ENCODE measurements at places on chromosomes 11 and 22. TPM values are rescaled to one million over a fixed set of nuclear protein-coding genes. Genes with fewer than 3 reads are reported as not detected.

The YPEL1 gene
- total RNA-seq: 48.4 TPM

The PGM2L1 gene
- total RNA-seq: 348 TPM

The MRTFA gene
- total RNA-seq: 28.8 TPM

The SMCO4 gene
- total RNA-seq: 8.1 TPM

The NPAS4 gene
- total RNA-seq: 1.6 TPM

The OR51I2 gene
- not detected for total RNA-seq

The HBE1 gene
- 13.8 TPM for total RNA-seq

The CCDC116 gene
- 0.23 TPM for total RNA-seq

The HEPN1 gene
- total RNA-seq: not detected

The PYGM gene
- 2.3 TPM for total RNA-seq

The HOATZ gene
- 7.2 TPM for total RNA-seq

The MIOX gene
- total RNA-seq: not detected
